Epithelial cell of esophagus (primary cell): ENCODE measurements at places on chromosomes 7 and 10.
A peak's percentile ranks its signal among the peaks of the same experiment; 100 is the strongest.

DNA sequence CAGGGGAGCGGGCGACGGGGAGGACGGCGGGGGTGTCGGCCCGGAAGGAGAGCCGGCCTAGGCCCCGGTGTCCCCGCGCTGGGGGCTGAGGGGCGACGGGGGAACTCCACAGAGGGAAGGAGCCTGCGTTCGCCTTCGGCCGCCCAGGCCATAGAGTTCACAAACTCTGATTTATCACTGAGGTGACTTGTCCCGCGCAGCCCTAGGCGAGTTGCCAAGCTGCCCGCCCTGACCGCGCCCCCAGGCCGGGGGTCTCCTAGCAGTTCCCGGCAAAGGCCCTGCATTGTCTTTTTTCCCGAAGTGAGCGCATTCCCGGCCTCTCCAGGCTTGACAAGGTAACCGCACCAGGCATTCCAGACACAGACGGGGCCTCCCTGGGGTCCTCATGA lies 2.9 kb upstream of the NKX6-2 start:
- DNase-seq = no peak

GRCh38 chr7:1873857-1874589 lies 203.9 kb downstream of the ELFN1 start:
- no peak for DNase-seq

DNA sequence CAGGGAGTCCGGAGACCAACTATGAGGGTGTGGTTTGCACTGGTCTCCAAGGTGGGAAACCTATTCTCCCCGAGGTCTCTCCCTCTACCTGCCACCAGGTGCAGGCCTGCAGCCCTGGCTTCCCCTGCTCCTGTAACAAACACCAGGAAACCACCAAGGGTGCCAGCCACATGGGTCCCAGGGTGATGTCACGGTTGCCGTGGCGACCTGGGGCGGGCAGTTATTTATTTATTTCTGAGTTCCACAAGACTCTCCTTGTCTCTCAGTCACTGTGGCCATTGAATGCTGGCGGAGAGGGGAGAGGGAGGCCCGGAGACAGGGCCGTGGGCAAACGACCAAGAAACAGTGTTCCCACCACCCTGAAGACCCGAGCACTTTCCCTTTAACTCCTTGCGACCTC lies 27.0 kb downstream of the MMD2 start:
- DNase-seq = no peak

GRCh38 chr10:110144507-110144906 lies 62.9 kb upstream of the MXI1 start:
- DNase-seq = no peak

- no peak for DNase-seq
These were observed 148.6 kb upstream of the YAE1 start for GRCh38 chr7:39417642-39418041.

DNA sequence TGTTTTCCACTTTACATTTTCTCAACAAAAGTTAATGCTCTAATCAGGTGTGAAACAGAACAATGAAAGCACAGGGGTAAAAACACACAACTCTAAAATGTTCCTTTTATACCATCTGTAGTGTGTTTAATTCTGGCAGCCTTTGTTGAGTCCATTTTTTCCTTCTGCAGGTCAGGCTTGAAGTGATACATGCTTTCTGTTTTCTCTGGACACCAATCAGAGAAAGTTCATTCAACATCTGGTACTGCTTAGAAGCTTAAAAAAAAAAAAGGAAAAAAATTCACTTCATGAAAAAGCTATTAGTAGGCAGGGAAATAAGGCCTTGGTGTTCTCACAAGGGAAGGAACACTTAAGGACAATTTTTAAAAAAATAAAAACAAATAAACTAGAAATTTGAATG lies 231.3 kb upstream of the RHOBTB1 start:
- DNase-seq = no peak

DNA sequence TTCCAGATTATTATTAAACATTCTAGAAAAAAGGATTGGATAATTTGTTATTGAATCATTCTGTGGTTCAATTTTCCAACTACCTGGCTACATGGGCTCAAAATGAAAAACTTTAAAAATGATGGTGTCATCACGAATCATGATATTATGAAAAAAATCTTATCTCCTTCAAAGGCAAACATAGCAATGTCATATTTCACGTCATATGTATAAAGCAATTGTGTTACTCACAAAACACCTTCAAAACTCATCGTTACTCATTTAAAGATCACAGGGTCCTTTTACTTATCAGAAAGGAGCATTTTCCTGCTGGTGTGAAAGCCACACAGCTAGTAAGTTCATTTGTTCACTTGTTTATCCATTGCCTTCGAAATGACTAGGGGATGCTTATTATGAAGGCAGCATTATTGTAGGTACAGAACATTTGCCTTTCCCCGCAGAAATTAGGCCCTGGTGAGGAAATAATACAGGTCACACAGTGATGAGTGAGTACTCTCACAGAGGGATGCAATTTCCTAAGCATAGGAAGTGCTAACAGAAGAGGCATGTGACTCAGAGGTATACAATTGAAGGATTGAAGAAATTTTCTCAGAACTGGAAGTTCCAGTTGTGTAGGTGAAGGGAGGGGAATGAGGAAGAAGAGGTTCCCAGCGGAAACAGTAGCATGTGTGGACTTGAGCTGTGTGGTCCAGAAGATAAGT lies 478.7 kb downstream of the INHBA start:
- peak; percentile 99 for DNase-seq

- DNase-seq = no peak
These were observed 103.7 kb upstream of the ANKRD1 start for GRCh38 chr10:91024541-91024940.

DNA sequence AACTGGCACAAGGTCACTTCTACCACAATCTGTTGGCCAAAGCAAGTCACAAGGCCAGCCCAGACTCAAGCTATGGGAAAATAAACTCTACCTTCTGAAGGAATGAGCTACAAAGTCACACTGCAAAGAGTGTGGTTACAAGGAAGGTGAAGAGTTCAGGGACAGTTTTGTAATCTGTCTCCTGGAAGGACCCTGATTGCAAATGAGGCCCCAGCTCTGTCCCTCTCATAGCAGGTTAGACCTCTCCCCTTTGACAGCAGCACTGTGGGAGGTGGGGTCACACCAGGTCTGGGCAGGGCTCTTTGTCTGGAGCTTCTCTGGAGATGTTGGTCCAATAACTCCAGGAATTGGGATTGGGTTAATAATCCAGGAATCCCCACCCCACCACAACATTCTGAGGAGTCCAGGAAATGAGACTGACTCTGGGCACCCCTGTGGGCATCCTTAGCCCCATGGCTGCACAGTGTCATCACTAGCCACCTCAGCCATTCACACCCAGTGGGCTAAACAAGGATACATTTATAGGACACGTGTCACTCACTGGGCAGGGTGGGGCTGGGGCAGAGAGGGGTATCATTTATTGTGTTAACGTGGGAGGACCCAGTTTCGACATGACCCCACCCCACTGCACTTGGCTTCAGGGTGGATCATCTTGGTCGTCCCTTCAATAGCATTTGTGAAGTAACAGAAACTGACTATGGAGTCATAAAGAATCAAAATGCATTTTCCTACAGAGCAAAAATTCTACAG lies 23.7 kb upstream of the C10orf105 start:
- DNase-seq = no peak

GRCh38 chr7:114405427-114405826 lies 9.2 kb upstream of the FOXP2 start:
- peak; percentile 55 for DNase-seq

DNA sequence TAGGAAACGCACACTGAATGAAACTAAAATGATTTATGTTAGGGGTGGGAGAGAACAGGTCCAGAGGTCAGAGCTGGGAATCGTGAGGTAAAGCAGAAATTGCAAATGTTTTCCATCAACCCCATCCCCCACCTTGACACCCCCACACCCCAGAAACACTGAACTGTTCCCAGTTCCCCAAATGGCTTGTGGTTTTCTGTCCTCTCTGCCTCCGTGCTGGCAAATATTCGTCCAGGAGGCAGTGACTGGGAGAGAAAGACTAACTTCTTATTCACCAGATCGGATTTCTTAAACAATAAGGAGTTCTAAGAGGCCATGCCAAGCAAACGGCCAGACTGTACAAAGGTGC lies 730 bp upstream of the RASSF4 start:
- DNase-seq = no peak

GRCh38 chr7:22653951-22654350 lies 73.0 kb upstream of the IL6 start:
- no peak for DNase-seq

DNA sequence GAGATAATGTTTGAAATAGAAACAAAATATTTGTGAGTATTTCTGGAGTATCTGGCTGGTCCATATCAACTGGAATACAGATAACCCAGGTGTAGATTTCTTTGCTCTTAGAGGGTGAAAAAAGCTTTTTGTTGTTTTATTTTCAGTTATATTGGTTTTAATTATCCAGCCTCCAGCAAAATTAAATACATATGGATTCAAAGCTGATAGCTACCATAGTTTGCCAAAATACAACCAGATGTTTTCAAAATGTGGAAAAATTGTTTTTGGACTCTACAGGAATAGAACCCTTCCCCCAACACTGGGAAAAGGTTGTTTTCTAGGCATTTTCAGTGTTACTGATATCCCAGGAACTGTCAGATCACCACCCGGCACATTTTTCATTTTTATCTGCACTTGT lies 30.1 kb downstream of the LRRC17 start:
- DNase-seq = no peak

- no peak for DNase-seq
These were observed 16.4 kb upstream of the SRRM3 start for GRCh38 chr7:76185187-76185896.

- DNase-seq = no peak
These were observed 70.8 kb downstream of the FRMD4A start for GRCh38 chr10:14259696-14260566.

GRCh38 chr10:124448696-124449169 lies 1.1 kb downstream of the NKX1-2 start:
- DNase-seq = no peak

DNA sequence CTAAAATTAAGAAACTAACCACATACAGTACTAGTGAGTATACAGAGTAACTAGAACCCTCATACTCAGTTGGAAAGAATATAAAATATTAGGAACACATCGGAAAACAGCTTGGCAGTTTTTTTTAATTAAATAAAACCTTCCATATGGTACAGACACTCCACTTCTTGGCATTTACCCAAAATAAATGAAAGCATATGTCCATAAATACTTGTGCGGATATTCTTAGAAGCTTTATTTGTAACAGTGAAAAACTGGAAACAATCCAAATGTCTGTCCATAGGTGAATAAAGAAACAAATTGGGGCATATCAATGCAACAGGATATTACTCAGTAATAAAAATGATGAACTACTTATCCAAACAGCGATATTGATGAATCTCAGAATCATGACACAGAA lies 410.0 kb downstream of the HTR7 start:
- DNase-seq = peak; percentile 34

- peak; percentile 68 for DNase-seq
These were observed 2.1 kb downstream of the KIF5B start for GRCh38 chr10:32054094-32054493.

GRCh38 chr7:141333459-141333858 lies 217.8 kb upstream of the AGK start:
- DNase-seq = no peak

DNA sequence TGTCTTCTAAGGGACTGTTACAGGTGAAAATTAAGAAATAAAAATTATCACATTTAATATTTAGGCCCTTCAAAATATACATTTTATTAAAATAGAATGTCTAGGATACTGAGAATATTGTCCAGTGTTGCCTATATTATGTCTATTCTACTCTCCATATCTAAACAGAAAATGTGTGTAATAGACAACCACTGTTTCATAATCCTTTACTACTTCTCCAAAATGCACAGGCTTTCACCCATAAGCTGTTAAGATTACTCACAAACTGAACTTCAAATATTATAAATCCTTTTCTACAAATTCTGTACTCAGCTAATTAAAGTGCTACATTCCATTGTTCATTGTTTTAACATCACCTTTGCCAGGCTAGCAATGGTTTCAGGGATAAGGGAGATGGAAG lies 56.7 kb upstream of the TFEC start:
- DNase-seq = no peak

- peak; percentile 12 for DNase-seq
These were observed 599.6 kb upstream of the GHITM start for GRCh38 chr10:83539528-83540308.

DNA sequence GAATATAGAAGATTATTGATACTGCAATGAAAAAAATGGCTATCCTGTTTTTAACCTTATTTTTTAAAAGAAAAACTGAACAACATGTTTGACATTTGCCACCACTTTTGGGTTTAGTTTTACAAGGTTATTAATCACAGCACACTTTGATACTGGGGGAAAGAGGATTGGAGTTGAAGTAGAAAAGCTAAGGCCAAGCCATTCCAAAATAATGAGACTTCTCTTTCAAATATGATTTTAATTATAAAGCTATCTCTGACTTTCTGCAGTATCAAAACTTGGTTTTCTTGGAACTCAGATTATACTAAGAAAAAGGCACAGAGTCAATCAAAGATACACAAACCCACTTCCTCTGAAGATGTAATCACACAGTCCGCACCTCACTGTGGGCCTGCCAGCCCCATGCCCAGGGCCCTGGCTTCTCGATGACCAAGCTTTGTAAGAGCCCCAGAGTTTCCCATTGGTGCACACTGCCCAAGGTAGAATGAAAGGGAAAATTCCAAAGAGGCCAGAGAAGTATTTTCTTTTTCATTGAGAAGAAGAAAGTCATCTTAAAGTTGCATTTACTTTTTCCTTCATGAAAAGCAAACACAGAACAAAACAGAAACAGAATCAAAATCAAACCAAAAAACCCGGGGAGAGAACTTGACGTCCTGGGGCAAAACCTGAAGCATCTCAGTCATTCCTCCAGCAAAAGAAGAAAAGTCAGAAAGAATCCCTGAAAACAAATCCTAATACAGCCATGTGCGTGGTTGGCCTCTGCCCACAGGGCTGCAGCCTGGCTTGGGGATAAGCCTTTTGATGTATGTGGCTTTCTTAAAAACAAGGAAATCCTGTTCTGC lies 187.7 kb upstream of the KLF6 start:
- no peak for DNase-seq

DNA sequence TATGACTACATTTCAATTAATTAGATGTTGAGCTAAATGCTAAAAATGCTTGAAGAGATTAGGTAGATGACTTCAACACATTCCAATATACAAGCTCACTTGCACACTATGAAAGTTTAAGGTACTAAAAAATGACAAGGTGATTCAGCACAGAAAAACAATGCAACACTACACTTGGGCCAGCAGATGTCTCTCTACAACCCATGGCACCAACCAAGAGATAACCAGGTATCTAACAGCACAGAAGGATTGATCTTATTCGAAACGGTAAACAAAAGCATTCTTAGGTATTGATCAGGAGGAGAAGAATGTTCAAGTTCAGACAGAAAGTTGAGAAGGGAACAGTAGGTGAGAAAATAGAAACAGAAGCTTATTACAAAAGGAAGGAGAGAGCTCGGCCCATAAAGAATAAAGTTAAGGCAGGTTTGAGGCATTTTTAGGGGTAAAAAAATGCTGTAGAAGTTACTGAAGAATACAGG lies 248.2 kb upstream of the KLF14 start:
- DNase-seq = peak; percentile 81

DNA sequence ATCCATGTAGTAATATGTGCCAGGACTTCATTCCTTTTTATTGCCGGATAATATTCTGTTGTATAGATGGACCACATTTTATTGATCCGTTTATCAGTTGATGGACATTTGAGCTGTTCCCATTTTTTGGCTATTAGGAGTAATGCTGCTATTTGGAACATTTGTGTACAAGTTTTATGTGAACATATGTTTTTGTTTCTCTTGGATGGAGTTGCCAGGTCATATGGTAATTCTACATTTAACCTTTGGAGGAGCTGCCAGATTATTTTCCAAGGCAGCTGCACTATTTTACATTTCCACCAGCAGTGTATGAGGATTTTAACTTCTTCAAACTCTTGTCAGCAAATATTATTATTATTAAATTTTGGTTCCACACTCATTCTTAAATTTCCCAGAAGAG lies 59.2 kb downstream of the C10orf90 start:
- DNase-seq = no peak

GRCh38 chr10:51119441-51119840 lies 45.2 kb downstream of the PRKG1 start:
- no peak for DNase-seq
